ENCODE measurements at places on chromosomes 2 and 18.

GRCh38 chr2:15626967-15627366 lies 35.3 kb downstream of the DDX1 start:
- DNase-seq = no peak

DNA sequence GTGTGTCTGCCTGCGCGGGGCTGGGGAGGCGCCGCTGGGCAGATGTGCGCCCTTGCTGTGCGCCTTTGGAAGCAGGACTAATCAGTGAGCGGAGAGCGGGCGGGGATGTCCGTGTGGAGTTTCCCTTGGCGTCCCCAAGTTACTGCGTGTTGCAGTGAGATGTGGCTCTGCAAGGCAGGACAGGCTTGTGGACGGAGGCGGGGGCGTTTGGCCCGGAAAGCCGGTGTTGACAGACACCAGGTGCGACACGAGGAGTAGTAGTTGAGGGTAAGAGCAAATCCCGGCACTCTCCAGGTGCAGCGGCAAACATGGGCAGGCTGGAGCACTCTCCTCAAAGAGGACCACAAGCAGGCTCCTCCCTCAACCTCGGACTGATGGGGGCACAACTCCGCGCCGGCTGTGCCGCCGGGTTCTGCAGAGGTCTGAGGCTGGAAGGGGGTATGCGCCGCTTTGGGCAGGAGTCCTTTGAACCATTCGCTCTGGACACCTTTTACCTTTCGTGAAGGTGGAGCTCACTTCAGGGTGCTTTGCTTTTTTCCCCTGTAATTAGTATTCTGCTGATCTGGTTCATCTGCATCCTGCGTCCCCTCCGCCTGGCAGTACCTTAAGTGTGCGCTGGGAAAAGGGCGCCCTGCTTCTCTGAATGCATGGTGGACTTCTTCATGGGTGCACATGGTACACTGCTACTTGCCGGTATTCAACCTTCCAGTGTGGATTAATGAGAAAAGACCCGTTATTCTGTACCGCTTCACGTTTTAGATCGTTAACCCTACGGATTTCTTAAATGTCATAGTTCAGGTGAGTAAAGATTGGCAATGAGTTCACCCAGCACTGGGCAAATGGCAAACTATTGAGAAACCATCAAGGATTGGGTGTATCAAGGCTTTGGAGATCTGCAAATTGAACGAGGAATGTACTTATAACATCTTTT lies 608 bp downstream of the CDH7 start:
- no peak for DNase-seq

DNA sequence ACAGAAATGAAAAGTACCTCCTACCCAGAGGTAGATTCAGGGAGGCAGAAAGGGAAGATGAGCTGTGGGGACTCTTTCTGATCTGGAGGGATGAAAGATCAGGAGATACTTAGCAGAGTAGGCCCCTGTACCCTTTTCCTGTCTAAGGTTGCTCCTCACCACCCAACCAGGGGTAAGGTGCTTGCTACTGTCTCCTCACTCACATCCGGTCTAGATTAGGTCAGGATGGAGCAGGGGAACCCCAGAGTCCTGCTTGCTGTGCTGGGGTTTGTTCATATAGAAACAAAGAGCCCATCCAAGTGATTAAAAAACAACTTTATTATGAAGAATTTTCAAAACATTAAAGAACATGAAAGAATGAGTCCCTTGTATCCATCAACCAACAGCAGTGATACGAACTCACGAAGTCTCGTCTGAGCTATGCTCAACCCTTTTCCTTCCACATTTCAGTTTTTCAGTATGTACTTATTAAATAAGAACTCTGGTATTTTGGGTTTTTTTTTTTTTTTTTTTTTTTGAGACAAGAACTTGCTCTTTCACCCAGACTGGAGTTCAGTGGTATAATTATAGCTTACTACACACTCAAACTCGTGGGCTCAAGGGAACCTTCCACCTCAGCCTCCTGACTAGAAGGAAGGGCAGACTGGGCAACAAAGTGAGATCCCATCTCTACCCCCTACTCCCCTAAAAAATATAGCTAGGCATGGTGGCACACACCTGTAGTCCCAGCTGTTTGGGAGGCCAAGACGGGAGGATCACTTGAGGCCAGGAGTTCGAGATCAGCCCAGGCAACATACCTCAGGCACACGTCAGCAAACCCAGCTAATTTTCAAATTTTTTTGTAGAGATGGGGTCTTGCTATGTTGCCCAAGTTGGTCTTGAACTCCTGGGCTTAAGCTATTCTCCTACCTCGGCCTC lies 28.5 kb upstream of the MCFD2 start:
- DNase-seq = no peak

GRCh38 chr2:125085904-125086303 lies 1060.8 kb downstream of the CNTNAP5 start:
- DNase-seq = no peak

DNA sequence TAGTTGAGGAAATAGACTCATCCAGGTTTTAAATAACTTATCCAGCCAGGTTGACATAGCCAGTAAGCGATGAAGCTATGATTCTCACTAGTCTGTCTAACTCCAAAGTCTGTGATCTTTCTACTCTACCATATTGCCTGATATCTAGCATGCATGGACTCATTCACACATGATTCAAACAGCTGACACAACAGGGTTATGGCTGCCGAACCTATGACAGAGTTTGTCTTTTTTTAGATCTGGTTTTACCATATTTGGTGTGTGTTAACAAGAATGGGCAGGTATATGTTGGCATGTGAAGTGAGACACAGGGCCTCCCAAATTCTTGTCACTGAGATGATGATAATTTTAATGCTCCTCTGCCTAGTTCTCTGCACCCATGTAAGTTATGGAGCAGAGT lies 210.6 kb downstream of the BABAM2 start:
- DNase-seq = no peak

DNA sequence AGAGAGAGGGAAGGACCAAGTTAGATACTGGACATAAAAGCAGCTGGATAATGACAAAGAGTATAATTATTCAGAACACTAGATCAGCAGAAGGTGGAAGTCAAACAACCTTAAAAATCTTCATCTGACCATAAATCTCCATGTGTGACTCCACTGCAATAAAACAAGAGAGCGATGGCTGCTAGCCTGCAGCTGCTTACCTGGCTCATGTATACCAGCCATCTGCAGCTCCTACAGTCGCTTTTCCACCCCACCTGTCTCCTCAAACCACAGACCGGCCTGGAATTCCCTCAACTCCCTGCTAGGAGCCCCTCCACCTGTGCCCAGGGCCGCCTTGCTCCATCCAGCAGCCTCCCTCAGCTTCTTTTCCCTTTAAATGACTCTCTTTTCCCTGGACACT lies 64.5 kb downstream of the SLC4A5 start:
- DNase-seq = no peak

GRCh38 chr18:47983946-47984345 lies 53.5 kb upstream of the SMAD2 start:
- DNase-seq = no peak

GRCh38 chr2:80854831-80855230 lies 550.3 kb upstream of the LRRTM1 start:
- DNase-seq = no peak

- no peak for DNase-seq
Observed at GRCh38 chr2:238650536-238650935, 197.3 kb upstream of the TWIST2 start.

GRCh38 chr2:157990173-157990572 lies 111.5 kb upstream of the UPP2 start:
- DNase-seq = no peak

DNA sequence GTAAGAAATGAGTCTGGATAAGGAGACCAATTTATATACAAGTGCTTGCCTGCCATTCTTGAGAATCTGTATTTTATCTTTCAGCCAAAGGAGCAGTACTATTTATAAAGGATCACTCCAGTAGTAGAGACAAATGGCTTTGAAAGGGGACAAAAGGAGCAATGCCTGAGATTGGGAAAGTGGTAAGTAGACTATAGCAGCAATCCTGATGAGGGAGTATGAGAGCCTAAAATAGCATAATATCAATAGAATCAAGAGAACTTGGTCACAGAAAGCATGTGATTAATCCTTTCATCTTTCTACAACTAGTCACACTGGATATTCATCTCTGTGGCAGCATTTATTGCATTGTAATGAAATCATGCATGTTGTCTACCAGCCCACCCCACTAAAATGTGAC lies 20.2 kb downstream of the NRXN1 start:
- no peak for DNase-seq

DNA sequence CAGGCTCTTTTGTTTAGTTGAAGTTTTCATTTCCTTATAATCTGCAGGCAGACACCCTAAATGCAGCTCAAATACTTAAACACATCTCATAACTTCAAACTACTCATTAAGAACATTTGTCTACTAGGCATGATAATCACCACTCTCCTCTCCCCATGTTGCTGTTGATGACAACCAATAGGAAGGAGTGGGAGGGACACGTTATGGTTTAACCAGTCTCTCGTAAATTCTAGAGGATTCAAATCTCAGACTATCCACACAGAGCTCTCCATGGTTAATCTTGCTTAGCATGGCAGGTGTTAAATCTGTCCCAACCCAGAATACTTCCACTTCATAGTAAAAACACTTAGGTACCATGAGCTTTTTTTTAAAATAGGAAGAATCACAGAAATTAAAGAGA lies 127.4 kb upstream of the AQP4 start:
- DNase-seq = no peak

- no peak for DNase-seq
Observed at GRCh38 chr2:44560352-44560751, 198.6 kb downstream of the CAMKMT start.

DNA sequence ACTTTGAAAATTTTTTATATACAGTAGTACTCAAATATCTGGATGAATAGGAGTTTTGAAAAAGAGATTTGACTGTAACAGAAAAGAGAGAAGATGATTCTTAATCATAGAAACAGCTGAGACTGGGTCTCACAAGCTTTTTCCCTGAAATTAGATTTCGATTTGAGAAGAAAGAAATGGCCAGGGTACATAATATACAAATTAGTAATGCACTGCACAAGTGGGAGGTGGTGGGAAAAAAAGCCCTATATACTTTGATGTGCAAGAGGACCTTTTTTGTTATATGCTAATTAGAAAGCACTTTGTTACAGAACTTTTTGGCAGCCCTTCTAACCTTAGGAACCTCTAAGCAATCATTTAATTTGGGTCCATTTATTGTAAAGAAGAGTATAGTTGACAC lies 62.9 kb downstream of the EML4 start:
- DNase-seq = no peak

DNA sequence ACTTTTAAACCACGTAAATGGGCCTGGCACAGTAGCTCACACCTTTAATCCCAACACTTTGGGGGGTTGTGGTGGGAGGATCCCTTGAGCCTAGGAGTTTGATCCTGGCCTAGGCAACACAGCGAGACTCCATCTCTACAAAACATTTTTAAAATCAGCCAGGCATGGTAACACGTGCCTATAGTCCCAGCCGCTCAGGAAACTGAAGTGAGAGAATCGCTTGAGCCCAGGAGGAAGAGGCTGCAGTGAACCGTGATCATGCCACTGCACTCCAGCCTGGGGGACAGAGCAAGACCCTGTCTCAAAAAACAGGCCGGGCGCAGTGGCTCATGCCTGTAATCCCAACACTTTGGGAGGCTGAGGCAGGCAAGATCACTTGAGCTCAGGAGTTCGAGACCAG lies 12.2 kb downstream of the ROCK1 start:
- no peak for DNase-seq

GRCh38 chr2:45483997-45484396 lies 127.1 kb downstream of the SRBD1 start:
- no peak for DNase-seq

DNA sequence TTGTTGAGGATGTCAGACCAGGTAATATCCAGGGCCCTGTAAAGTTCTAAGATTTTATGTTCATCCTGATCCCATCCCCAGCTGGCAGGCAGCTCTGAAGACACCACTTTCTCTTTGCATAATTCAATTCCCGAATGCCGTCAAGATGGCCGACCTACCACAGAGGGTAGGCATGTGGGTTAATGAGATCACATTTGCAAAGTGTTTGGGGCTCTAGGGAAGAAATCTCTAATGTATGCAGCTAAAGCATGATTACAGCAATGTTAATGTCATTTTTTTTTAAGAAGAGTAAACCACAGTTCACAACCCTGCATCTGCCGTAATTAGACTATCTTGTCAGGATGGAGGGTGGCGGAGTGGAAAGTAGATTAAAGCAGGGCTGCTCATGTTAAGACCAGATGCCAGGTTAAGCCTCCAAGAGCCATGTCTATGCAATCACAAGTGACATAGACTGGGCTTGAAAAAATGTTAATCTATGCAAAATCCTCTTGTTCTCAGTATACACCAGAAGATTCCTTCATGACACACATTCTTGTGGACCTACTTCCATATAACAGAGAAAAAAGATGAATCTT lies 131.4 kb downstream of the ALK start:
- no peak for DNase-seq

DNA sequence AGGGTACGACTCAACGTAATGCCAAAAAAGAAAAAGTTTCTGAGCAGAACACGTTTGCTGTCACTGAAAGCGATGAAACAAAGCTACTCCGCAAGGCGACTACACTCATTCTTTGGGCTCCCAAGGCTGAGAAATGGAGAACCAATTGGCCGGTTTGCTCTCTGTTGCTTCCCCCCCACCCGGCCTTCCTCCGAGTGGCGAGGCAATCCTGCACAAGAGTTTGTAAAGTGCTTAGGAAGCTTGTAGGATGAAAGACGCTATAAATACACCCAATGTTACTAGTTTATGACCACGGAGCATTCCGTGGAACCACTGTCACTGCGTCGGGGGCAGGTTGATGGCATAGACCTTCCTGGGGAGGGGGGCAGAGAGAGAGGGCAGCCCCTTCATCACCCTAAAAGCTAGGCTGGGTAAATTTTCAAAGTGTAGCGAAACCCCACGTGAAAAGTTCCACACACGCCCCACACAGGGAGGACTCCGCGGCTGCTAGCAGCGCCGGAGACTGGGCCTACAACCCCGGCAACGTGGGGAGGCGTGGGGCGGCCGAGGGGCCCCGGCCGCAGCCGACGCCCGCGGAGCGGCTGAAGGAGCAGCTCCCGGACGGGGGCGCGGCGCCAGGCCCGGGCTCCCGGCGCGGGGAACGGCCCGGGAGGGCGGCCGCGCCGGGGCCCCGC lies 915 bp downstream of the CUL3 start:
- no peak for DNase-seq

- no peak for DNase-seq
Observed at GRCh38 chr2:121976926-121977325, 221.5 kb downstream of the TSN start.

DNA sequence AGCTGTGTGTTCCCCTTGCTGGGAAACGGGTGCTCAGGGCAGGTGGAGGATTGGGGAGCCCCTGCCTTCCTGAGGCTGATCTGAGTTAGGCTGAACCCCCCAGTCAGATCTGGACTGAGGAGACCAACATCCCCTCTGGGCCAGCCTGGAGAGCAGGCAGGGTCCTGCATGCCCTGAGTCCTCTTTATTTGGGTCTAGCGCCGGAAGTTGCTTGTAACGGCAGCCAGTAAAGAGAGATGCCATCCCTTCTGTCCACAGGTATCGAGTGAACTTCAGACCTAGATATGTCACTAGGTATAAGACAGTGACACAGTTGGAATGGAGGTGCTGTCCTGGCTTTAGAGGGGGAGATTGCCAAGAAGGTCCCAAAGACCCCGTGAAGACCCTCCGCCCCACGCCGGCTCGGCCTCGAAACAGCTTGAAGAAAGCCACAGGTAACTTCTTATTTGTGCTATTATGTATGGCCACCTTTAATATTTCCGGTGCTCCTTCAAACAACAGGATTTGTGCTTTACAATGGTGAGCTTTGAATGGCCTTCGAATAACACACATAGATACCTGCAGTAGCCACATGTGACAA lies 38.0 kb downstream of the EMILIN2 start:
- DNase-seq = no peak

- no peak for DNase-seq
Observed at GRCh38 chr2:140836826-140837225, 1294.0 kb downstream of the LRP1B start.

All from H54 (cell line).